ENCODE measurements at places on chromosomes 6 and 20. TPM values are rescaled to one million over a fixed set of nuclear protein-coding genes. Genes with fewer than 3 reads are reported as not detected.

DNA sequence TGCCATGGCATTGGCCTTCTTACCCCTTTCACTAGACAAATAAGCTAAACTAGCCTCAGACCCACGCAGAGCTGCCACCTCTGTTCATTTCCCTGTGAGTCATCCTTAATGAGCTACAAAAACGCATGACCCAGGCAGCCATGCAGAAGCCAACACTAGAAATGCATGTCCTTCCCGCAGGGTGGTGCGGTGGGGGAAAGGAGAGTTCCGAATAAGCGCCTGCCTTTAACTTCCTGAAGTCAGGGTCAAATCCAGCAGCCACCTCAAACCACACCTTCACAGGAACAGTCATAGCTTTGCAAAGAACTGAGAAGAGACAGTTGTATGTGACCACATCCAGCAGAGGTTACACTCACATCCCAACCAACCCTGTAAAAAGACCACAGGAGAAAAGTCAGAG is 40.4 kb downstream of the IRF4 start:
- no peak for DNase-seq

GRCh38 chr6:109373331-109373730 is 8.9 kb downstream of the CD164 start:
- no peak for DNase-seq

DNA sequence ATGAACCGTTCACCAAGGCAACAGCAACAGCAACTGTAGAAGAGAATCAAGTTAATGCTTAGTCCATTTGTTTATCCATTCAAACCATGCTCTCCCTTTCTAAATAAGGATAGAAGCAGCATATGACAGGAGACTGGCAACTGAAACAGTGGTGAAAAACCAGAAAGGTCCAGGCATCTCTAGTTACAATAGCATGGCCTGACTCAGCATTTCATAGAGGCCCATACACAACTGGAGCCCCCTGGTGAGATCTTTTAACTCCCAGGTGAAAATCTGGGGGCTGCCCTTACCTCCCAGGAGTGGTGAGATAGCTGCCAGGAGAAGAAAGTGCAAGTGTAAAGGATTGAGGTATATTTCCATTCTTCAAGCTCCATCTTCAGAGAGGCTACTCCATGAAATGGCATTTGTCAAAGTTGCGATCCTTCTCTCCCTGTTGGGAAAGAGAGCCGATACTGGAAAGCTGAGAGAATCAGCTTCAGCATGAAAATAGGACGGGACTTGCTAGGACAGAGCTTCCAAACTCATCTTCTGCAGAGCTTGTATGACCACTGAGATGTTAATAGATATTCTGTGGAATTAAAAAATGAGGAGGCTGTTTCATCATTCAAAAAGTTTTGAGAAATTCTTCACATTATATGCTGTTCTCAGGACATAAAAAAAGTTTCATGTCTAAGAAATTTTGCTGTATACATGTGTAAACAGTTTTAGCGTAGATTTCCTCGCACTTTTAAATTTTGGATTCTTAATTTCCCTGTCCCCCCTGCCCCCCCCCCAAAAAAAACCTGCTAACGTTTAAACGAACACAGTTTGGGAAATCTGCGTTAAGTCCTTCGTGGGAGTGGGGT is 10.9 kb upstream of the SLC2A12 start:
- DNase-seq = no peak

- no peak for DNase-seq
Observed at GRCh38 chr6:16700916-16701234, 60.4 kb downstream of the ATXN1 start.

Gene ZNF311
- 0.90 TPM for total RNA-seq

Gene BPIFB4
- total RNA-seq = not detected

Gene ZKSCAN4
- total RNA-seq = 3.1 TPM

Gene ARFGAP1
- 62.6 TPM for total RNA-seq

Data from posterior vena cava (tissue), 2 donors.